ENCODE measurements at places on chromosomes 11 and 22.

GRCh38 chr22:49148895-49149418 lies 678.7 kb downstream of the BRD1 start:
- DNase-seq = no peak

DNA sequence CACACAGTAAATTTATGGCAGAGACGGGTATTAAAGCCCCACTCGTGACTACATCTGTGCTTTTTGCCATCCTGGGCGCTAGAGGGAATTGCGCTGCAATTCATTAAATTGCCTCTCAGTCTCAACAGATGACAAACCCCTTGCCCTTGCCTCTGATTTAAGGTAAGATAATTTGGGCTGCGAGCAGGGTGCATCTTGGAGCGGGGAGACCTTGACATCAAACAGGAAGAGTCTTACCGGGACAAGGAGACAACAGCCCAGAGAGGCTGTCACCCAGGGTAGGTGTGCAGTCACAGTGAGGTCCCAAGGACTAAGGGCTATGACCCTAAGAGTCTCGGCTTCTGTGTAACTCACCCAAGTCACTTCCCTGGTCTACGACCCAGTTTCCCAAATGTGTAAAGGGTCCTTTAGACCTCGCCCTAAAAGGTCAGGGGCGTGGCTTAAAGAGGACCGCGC lies 449 bp upstream of the TOM1 start:
- DNase-seq = no peak

GRCh38 chr11:108235633-108236032 lies 12.8 kb downstream of the ATM start:
- no peak for DNase-seq

- DNase-seq = no peak
Observed at GRCh38 chr11:64430645-64431044, 71.7 kb downstream of the RPS6KA4 start.
